ENCODE measurements at places on chromosomes 6 and 20.

- DNase-seq: no peak
Measured at GRCh38 chr20:60055740-60056139, 97.5 kb downstream of the CDH26 start.

- DNase-seq: no peak
Measured at GRCh38 chr20:52959125-52959524, 13.0 kb upstream of the TSHZ2 start.

DNA sequence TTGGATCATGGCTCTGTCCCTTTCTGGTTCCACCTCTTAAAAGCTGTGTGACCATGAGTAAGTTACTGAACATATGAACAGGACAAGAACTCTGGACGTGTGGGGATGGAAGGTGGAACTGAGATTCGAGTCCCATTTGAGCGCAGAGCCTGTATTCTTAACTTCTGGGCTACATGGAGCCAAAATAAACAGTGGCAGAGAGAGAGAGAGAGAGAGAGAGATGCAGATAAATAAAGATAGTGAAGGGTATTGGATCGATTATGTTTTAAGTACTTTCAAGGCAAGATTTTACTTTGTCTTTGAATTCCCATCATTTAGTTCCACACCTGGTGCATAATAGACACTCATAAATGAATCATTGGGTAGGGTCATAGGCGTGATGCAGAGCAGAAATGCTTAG lies 39.7 kb downstream of the SLC35D3 start:
- no peak for DNase-seq

DNA sequence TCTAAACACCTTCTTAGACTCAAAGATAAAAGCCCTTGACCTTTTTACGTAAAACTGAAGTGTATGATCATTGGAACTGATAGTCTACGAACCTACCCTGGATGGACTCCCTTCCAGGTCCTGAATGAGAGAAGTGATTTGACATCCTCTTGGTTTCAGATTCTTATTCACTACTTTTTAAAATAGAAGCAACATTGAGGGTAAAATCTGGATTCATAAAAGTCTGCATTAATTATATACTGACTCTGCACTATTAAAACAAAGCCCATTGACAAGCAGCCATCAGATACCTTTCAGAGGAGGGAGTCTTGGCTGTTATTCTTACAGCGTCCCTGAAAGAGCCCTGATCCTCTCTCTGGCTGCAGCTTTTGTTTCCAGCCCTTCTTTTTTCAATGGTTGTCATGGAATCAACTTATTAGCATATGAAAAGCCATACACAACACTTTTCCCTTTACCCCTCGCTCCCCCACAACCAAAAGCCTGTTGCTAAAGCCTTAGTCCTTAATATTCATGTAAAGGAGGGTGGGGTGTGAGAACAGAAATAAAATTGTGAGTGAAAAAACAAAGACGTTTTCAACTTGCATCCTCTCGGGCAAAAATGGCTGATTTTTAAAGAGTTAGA lies 270.0 kb upstream of the MARCKS start:
- no peak for DNase-seq

DNA sequence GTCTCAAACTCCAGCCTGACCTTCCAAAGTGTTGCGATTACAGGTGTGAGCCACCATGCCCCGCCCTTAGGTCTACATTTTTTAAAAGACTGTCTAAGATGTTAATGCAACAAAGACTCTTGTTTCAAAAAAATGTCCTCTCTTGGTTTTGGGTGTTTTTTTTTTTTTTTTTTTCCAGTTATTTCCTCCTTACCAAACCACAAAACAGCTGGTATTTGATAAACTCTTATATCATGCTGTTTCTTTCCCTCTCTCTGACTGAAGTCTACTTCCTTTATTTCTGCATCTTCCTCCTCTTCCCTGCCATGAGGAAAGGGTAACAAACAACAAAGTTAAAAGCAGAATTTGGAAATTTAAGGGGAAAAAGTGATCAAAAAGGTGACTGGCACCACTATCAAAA lies 21.2 kb downstream of the STK38 start:
- no peak for DNase-seq

DNA sequence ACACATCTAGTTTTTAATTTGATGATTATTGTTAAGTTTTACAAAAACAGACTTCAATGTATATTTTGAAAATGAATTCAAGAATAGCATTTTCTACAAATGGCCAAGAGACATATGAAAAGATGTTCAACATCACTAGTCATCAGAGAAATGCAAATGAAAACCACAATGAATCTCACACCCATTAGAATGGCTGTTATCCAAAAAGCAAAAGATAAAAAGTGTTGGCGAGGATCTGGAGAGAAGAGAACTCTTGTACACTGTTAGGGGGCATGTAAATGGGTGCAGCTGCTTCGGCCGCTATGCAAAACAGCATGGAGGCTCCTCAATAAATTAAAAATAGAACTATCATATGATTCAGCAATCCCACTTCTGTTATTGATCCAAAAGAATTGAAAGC lies 185.8 kb upstream of the CCN2 start:
- DNase-seq: no peak

GRCh38 chr20:8018958-8019245 lies 659 bp downstream of the TMX4 start:
- DNase-seq: no peak

DNA sequence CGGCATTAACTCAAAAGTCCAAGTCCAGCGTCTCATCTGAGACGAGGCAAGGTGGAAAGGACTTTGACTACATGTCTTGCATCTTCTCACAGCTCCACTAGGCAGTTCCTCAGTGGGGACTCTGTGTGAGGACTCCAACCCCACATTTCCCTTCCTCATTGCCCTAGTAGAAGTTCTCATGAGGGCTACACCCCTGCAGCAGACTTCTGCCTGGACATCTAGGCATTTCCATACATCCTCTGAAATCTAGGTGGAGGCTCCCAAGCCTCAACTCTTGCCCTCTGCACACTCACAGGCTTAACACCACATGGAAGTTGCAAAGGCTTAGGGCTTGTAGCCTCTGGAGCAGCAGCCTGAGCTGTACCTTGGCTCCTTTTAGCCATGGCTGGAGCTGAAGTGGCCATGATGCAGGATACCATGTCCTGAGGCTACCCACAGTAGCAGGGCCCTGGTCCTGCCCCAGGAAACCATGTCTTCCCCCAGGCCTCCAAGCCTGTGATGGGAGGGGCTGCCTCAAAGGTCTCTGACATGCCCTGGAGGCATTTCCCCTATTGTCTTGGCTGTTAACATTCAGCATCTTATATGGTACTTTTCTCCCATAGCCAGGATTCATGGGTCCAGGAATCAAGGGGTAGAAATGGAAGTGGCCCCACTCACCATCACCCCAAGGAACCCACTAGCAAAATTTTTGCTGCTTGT lies 194.6 kb upstream of the KCNG1 start:
- DNase-seq: no peak

GRCh38 chr20:8757146-8757545 lies 311.7 kb upstream of the PLCB4 start:
- no peak for DNase-seq

- DNase-seq: no peak
Measured at GRCh38 chr6:122564230-122564629, 46.0 kb upstream of the PKIB start.

DNA sequence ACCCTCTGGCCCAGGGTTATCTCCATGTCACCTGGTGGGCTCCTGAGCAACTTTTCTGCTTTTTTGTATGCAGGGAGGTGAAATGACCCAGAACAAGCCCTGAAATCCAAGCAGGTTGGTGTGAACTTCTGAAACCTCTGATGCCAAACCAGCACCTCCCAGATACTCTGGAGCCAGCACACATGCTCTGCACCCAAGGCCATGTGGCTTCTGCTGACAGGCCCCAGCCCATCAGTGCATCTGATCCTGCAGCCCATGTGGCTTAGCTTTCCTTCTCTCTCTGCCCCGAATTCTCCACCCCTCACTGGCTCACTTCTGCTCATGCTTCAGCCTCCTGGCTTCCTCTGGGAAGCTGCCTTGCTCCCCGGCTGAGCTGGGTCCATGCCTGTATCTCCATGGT lies 59.3 kb upstream of the RPS6KA2 start:
- no peak for DNase-seq

DNA sequence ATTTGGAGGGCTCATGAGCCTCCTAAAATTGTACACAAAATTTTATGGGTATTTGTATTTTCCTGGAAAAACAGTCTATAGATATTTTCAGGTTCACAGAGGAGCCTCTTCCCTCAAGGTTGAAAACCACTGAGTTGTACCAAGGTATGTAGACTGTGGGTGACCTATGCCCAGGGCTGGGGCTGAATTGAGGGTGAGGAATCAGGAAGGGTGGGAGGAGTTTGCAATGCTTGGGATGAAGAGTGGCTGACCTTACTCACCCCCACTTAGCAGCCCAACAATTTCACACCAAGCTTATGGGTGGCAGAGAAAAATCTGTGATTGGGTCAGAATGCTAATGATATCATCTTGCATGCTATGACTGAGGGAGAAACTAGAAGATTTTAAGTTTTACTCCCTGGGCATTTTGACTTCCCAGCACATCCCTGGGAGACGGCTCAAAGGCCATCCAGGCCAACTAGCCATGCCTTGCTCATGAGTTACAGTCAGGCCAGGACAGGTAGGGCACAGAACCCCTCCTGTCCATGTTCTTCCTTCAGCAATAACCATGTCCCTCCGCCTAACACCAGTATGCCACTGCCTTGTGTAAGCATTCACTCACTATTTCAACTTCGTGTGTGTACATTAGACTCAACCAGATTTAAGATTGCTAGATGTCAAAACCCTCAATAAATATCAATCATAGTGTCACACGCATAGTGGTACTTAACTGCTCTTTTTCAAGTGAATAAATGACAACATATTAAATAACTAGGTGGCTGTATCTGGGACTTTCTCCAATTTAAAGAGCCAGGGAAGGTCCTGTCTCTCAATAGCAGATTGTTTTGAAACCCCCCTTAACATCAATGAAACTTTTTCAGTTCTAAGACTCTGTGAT lies 16.6 kb downstream of the ADTRP start:
- no peak for DNase-seq

DNA sequence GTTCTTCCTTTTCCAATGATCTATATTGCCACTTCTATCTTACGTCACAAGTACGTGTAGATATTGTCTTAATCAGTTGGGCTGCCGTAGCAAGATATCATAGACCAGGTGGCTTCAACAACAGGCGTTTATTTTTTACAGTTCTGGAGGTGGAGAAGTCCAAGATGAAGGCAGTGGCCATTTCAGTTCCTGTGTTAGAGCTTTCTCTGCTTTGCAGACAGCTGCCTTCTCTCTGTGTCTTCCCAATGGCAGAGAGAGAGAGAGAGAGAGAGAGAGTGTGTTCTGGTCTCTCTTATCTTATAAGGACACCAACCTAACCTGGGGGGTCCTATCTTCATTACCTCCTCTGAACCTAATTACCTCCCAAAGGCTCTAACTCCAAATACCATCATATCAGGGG lies 8.3 kb downstream of the HSF2 start:
- DNase-seq: no peak

DNA sequence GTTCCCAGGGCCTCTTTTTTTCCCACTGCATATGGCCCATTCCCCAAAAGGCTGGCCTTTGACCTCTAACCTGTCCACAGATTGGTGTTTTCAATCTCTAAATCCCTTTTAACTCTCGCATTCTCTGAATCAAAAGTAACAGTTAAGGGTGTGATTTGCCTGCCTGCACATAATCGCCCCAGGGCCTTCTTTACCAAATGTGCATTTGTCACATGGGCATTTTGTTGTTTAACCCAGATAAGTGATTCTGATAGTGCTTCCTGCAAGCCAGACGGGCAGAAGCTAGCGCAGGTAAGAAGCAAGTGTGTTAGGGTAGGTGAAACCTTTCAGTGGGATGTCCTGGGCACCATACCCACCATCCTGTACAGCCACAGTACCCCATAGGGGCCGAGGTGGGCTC lies 49.4 kb upstream of the PLEKHG1 start:
- no peak for DNase-seq

GRCh38 chr6:41442800-41443501 lies 103.2 kb upstream of the FOXP4 start:
- DNase-seq: no peak

DNA sequence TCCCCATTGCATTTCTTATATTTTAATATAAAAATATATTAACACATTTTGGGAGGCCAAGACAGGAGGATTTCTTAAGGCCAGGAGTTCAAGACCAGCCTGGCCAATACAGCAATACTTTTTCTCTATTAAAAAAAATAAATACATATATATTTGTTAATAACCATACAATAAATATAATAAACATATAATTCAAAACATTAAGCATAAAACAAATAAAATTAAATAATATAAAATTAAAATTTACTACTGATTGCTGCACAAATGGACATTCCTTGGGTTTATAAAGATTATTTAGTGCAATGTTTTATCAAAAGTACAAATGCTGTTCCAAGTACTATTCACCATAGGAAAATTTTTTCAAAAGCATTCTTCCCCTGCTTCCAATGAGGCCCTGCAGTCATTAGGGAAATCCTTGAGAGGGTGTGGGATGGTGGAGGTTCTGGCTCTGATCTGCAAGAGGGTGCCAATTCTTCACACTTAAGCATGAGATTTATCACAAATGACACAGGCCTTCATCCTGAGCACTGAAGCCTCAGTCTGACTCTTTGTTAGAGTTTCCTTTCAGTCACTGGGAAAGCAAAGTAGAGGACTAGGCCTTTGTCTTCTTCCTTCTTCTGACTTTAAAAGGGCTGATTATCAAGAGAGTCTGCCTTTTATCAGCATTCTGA lies 596.7 kb downstream of the EPM2A start:
- DNase-seq: no peak
